Esophagus muscularis mucosa (tissue), 4 donors: ENCODE measurements at places on chromosomes 13 and 19. TPM values are rescaled to one million over a fixed set of nuclear protein-coding genes. Genes with fewer than 3 reads are reported as not detected.

- DNase-seq = no peak
- no peak overlapping the region for H3K4me3 ChIP-seq
- H3K27ac ChIP-seq = no peak overlapping the region
These were observed 67.6 kb upstream of the C13orf46 start for GRCh38 chr13:114041493-114041892.

DNA sequence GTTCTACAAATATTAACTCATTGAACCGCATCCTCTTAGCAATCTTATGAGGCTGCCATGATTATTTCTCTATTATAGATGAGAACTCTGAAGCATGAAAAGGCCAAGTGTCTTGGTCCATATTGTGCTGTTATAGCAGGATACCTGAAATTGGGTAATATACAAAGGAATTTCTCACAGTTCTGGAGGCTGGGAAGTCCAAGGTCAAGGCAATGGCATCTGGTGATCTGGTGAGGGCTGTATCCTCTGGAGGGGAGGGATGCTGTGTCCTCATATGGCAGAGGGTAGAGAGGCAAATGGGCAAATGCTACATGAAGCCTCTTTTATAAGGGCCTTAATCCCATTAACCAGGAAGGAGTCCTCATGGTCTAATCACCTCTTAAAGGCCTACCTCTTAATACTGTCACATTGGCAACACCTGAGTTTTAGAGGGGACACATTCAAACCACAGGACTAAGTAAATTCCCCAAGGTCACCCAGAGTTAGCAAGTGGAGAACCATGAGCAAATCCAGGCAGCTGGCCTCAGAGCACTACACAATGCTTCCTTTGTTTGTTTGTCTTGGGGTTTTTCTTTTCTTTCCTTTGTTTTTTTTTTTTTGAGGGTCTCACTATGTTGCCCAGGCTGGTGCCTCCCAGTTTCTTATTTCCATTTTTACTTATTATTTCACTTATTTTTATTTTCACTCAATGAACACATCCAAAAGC, 55.9 kb upstream of the LATS2 start:
- no peak overlapping the region for H3K27ac ChIP-seq
- H3K36me3 ChIP-seq = no peaks in the 10 kb centered on the region
- no peak for DNase-seq
- H3K27me3 ChIP-seq = no peaks in the 10 kb centered on the region

DNA sequence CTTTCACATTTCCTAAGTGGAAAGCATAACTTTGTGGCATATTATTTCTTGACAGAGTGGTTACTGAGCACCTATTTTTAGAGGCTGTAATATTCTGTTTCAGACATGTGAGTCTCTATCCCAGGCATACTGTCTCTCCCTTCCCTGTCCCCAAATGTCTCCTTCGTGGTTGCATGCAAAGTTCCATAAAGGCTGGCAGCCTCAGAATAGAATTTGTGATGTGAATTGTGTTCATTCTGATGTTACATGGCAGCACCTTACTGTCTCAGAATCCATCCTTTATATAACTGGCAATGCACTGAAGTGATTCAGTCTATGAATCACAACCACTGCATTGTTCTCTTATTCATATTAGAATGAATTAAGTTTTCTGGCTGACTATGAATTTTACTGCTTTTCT, 89.0 kb upstream of the SLC7A1 start:
- no peaks in the 10 kb centered on the region for H3K27me3 ChIP-seq
- no peaks in the 10 kb centered on the region for H3K4me1 ChIP-seq
- H3K36me3 ChIP-seq = no peaks in the 10 kb centered on the region

DNA sequence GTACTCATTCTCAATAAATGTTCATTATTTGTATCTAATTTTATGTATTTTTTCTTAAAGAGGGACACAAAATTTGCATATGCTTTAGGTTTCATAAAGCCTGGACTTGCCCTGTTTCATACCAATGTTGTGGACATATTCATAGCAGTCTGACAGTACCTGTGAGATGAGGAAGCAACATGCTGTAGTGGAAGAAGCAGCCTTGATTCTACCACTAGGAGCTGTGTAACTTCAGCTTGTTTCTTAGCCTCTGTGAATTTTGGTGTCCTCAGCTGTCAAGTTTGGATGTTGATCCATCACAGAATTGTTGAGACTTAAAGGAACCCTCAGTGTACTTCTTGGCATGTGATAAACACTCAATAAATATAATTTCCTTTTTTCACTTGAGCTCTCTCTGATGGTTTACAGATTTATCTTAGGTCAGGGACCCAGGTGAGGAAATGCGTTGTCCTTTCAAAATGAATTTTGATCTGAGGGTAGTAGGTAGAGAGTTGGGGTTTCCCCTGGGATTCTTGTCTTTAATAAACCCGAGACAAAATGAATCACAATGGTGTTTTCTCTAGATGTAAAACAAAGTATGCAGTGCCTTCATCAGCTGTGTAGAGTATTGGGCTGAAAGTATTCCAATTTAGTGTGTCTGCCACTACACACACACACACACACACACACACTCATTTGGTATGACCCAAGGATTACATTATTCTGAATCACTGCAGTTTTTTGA, 152.1 kb downstream of the KCNRG start:
- no peak overlapping the region for H3K27ac ChIP-seq
- DNase-seq = no peak
- no peaks in the 10 kb centered on the region for H3K36me3 ChIP-seq
- no peaks in the 10 kb centered on the region for H3K4me1 ChIP-seq
- H3K4me3 ChIP-seq = no peak overlapping the region
- H3K27me3 ChIP-seq = no peaks in the 10 kb centered on the region

- H3K27ac ChIP-seq = no peak overlapping the region
- H3K4me1 ChIP-seq = peaks cover 7% of the 10 kb centered on the region
- no peak overlapping the region for H3K4me3 ChIP-seq
- no peaks in the 10 kb centered on the region for H3K27me3 ChIP-seq
These were observed 27.1 kb upstream of the IGFL1 start for GRCh38 chr19:46202426-46202825.

DNA sequence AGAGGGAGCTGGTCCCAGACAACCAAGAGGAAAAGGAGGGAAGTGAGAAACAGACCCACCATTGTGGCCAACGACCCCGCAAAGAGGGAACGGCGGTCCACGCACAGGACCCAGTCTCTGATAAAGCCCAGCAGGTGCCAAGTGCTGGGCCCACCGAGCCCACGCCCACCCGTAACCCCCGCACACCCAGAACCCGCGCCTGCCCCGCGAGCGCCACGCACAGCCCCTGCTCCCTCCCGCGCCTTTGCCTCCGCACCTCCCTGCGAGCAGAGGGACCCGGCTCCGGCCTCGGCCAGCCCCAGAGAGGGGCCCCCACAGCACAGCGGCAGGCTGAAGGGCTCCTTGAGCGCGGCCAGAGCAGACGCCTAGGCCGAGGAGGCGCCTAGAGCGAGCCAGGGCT, 1192.2 kb downstream of the PCDH17 start:
- no peak overlapping the region for H3K27ac ChIP-seq
- H3K4me3 ChIP-seq = no peak overlapping the region
- H3K36me3 ChIP-seq = no peaks in the 10 kb centered on the region
- H3K4me1 ChIP-seq = no peaks in the 10 kb centered on the region
- no peak for DNase-seq

- peak overlapping the region; percentile 83 for H3K27ac ChIP-seq
- peaks cover 51% of the 10 kb centered on the region for H3K4me1 ChIP-seq
- peaks cover 90% of the 10 kb centered on the region for H3K36me3 ChIP-seq
- H3K27me3 ChIP-seq = no peaks in the 10 kb centered on the region
- no peak for DNase-seq
These were observed 114.4 kb downstream of the RAB20 start for GRCh38 chr13:110447058-110447511.

Gene ZNF497
- total RNA-seq = 0.42 TPM

Gene KLHL1
- not detected for total RNA-seq

Gene SIGLEC7
- total RNA-seq = not detected

Gene TRIM28
- total RNA-seq = 220 TPM
